Cerebellar cortex (tissue), 1 donor: ENCODE measurements at places on chromosomes 7 and 10.

DNA sequence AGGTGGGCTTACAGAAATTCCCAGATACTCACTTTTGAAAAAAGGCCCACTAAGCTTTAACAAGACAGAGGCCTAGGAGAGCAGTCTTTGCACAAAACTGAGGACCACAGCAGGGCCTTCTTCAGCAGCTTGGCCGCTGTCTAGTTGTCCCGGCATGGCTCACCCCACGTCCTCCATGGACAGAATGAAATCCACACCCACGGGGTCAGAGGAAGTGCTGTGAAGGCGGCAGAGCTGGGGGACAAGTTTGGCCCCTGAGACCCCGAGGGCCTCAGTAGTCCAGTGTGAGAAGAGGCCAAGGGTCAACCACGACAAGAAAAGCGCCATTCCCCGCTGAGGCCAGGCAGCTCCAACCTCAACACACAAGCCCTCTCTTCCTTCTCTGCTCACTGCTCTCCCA, 78.9 kb downstream of the ZRANB1 start:
- no peak for DNase-seq

DNA sequence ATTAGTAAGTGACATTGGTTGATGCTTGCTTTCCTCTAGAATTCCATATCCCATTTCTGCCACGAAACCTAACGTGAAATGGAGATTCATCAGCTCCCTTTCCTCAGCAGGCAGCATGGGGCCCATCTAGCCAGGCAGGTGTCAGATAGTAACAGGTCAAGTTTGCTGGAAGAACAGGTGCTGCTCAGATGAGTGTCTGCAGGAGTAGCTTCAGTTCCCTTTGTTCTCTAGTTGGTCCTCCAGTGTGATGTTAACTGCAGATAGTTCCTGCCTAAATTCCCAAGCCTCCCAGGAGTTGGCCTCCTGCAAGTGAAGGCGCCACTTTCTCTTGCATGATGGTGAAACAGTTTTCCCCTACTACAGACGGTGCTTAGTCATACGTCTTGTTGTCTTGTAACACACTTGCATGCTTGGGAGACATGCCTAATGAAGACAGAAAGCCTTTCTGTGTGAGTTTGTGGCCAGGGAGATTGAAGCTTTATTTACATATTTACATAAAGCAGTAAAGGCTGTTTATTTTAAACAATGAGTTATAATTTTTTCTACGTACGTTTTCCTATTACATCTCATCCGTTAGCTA, 175.4 kb downstream of the CHN2 start:
- no peak for DNase-seq

GRCh38 chr10:129342385-129342784, 124.7 kb upstream of the MGMT start:
- no peak for DNase-seq

GRCh38 chr10:72027498-72027897, 60.9 kb downstream of the SPOCK2 start:
- no peak for DNase-seq

DNA sequence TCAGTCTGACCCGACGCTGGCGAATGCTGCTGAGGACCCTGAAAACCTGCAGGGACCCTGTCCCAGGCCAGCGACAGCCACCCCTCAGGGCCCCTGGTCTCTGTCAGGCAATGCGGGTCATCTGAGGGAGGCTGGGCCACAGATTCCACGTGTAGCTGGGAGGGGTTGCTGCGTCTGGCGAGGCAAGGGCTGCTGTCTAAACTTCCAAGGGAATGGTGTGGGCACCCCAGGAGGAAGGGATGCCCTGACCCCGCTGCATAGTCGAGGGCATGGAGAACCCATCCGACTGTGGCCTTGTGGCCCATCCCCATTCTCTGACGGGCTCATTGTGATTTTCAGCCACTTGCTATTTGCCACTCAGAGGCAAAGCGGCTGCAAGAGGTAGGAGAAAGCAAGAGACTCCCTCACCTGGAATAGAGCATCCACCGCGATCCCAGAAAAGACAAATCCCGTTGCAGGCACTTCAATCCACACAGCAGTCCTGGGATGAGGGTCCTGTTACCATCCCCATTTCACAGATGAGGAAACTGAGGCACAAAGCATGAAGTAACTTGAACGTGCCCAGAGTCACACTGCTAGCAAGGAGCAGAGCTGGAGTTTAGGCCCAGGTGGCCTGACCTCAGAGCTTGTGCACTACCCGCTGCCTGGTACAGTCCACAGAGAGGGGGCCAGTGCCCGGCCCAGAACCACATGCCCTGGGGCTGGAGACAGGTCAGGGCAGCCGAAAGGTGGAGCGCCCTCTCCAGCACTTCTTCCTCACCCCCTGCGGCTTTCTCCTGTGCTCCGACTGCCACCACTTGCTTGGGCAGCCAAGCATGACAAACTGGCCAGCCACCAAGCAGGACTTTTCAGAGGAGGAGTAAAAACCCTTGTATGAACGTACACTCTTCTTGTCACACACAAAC, 163.8 kb upstream of the KLF14 start:
- DNase-seq = no peak

DNA sequence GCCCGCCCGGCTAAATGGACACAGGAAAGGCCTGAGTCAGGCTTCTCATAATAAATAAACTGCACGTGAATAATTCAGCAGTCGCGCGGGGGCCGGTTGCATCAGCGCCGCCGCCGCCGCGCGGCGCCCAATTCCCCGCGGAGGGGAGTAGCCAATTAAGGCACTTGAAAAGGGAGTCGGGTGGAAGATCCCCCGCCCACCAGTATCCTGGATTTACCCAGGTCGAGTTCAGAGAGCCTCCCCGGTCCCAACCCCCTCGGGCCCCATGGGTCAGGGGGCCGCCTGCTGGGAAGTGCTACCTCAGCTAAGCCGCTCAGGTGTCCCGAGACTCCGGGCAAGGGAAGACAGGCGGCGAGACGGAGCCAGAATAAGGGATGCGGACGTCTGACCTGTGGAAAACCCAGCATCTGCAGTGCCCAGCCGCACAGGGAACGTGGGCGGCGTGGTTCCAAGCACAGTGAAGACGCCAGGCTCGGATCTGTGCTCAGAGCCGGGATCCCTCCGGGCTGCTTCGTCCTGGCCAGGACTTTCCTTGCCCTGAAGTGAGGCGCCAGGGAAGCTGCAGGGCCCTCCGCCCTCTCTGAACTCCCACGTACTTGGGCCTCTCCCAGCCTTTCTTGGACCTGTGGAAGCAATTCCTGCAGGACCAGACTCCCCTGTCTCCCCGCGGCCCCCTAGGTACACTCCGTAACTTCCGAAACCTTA, 7.3 kb upstream of the LBX1 start:
- no peak for DNase-seq

GRCh38 chr7:151115121-151115835, 29.0 kb downstream of the AGAP3 start:
- no peak for DNase-seq

- DNase-seq = no peak
Measured at GRCh38 chr7:82566752-82567151, 123.2 kb upstream of the CACNA2D1 start.

DNA sequence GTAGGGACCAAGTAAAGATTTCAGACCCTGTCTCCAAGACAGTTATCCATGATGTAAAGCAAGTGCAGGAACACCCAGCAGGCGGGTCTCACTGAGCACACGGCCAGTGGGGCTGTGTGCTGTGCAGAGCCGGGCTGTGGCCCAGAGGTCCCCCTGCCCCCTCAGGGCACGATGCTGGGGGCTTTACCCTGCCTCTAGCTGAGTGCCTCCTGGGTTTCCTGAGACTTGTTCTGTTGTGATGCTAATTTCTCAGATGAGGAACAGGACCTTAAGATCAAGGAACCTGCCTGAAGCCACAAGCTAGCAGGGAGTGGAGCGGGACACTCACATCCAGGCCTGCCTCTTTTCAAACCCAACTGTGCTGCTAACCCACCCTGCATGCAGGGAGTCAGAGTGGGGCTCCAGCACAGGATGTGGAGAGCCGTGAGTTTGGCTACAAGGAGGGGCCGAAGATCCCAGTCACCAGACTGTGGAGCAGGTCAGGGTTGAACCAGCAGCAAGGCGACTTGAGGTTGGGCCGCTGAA, 76.1 kb upstream of the LYZL2 start:
- DNase-seq = no peak

DNA sequence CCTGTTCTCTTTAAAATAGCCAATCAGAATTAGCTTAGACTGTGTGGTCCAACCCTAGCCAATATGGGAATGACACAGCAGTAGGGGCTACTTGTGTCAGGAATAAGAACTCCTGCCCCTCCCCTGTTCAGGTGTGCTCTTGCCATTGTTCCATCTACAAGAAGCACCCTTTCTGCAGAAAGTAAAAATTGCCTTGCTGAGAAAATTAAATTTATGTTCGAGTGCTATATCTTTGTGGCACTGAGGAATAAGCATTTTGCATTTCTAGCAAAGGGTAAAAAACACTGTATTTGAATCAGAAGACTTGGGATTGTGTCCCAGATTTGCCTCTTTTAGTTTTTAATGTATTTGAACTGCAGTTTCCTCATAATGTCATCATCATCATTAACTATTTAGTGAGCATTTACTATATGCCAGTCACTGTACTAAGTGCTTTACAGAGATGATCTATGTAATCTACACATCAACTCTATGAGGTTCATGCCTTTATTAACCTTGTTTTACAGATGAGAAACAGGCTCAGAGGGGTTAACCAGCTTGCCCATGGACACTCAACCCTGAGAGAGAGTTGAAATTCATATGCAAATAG, 28.9 kb upstream of the XRCC2 start:
- DNase-seq = no peak
